CD4-positive, alpha-beta T cell (primary cell): ENCODE measurements at places on chromosomes 6 and 20. TPM values are rescaled to one million over a fixed set of nuclear protein-coding genes. Genes with fewer than 3 reads are reported as not detected.

Gene CPNE5
- 0.19 TPM for total RNA-seq

GRCh38 chr6:133070410-133071043 is 170.6 kb upstream of the EYA4 start:
- H3K4me1 ChIP-seq, result no peaks in the 10 kb centered on the region
- DNase-seq, result no peak
- H3K4me3 ChIP-seq, result no peak overlapping the region
- H3K36me3 ChIP-seq, result no peaks in the 10 kb centered on the region

Gene MSH5
- 13.7 TPM for total RNA-seq

GRCh38 chr20:2227861-2228260 is 67.9 kb upstream of the TGM3 start:
- no peaks in the 10 kb centered on the region for H3K27me3 ChIP-seq
- H3K27ac ChIP-seq, result no peak overlapping the region
- no peak for DNase-seq
- H3K4me3 ChIP-seq, result no peak overlapping the region
- H3K4me1 ChIP-seq, result no peaks in the 10 kb centered on the region
- no peaks in the 10 kb centered on the region for H3K36me3 ChIP-seq

DNA sequence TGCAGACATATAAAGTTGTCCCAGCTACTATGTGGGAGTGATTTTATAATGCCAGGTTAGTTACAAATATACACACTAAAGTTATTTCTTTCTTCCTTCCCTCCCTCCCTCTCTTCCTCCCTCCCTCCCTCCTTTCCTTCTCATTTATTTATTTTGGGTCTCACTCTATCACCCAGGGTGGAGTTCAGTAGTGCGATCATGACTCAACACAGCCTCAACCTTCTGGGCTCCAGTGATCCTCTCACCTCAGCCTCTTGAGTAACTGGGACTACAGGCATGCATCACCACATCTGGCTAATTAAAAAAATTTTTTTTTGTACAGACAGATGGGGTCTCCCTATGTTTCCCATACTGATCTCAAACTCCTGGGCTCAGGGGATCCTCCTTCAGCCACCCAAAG is 59.2 kb downstream of the PHF20 start:
- H3K27ac ChIP-seq, result no peak overlapping the region
- H3K27me3 ChIP-seq, result no peaks in the 10 kb centered on the region
- DNase-seq, result no peak

DNA sequence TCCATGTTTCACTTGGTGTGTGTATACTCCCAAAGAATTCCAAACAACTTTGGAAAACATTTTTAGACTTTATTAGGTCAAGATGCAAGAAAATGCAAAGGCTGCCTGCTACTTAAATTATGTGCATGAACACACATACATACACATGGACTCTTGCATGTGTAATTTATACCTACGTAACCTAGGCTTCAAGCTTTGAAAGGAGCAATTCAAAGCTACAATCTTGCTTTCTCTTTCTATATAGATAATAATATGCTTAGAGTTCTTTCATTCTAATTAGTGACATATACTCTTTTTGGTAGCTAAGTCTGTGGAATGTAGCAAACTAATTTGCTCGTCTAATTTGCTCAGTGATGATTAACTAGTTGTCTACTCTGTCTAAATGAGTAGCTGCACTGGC is 146.5 kb downstream of the EPHA7 start:
- no peak for DNase-seq
- H3K27ac ChIP-seq, result no peak overlapping the region
- H3K27me3 ChIP-seq, result no peaks in the 10 kb centered on the region

Gene TMEM170B
- total RNA-seq, result 1.9 TPM

DNA sequence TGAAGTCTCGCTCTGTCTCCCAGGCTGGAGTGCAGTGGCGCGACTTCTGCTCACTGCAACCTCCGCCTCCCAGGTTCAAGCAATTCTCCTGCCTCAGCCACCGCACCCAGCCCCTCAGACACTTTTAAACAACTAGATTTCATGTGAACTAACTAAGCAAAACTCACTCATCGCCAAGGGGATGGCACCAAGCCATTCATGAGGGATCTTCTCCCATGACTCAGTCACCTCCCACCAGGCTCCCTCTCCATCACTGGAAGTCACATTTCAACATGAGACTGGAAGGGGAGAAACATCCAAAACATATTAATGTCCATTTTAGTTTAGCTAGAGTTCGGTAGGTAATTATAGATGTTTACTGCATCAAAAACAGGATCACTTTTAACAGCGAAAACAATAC is 95.9 kb upstream of the PRL start:
- H3K36me3 ChIP-seq, result no peaks in the 10 kb centered on the region
- H3K27ac ChIP-seq, result no peak overlapping the region
- no peak for DNase-seq
- no peaks in the 10 kb centered on the region for H3K27me3 ChIP-seq
- no peak overlapping the region for H3K4me3 ChIP-seq

GRCh38 chr6:99178168-99178567 is 171.3 kb downstream of the FAXC start:
- no peaks in the 10 kb centered on the region for H3K36me3 ChIP-seq
- H3K27ac ChIP-seq, result no peak overlapping the region
- no peaks in the 10 kb centered on the region for H3K4me1 ChIP-seq
- H3K27me3 ChIP-seq, result no peaks in the 10 kb centered on the region
- no peak for DNase-seq
- no peak overlapping the region for H3K4me3 ChIP-seq

GRCh38 chr20:47276851-47277534 is 79.5 kb downstream of the ZMYND8 start:
- no peaks in the 10 kb centered on the region for H3K4me1 ChIP-seq
- H3K27ac ChIP-seq, result no peak overlapping the region
- H3K27me3 ChIP-seq, result no peaks in the 10 kb centered on the region
- DNase-seq, result no peak

DNA sequence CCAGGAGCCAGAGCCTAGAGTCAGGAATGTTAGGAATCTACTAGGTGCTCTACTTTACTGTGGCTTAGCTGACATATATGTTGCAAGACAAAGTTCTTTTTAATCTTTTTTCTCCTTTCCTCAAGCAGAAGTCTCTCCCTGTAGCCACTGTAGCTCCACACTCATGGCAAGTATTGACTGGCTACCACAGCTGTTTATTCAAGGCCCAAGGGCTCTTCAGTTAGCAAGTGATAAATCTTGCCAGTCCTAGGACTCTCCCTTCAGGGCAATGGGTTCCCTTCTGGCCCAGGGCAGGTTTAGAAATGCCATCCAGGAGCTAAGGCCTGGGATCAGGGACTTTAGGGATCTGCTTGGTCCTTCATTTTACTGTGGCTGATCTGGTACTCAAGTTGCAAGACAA is 82.0 kb upstream of the TNFRSF21 start:
- H3K36me3 ChIP-seq, result no peaks in the 10 kb centered on the region
- DNase-seq, result no peak
- no peak overlapping the region for H3K4me3 ChIP-seq
- no peak overlapping the region for H3K27ac ChIP-seq
- H3K27me3 ChIP-seq, result no peaks in the 10 kb centered on the region

DNA sequence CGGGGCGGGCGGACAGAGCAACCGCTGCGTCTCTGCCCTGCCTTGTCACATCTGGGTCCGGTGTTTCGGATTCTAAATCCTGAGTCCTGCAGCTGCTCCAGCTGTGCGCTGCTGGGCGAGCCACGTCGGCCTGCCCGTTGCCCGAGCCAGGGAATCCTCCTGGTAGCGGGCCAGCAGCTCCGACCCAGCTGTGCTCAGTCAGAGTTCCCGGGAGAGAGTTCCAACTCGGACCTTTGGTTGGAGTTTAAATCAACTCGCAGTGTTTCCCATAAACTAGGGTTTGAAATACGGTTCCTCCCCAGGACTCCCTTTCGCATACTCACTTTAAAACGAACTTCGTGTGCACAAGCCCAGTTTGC is 315 bp upstream of the PDE10A start:
- no peak for DNase-seq
- no peaks in the 10 kb centered on the region for H3K4me1 ChIP-seq
- no peaks in the 10 kb centered on the region for H3K36me3 ChIP-seq
- no peak overlapping the region for H3K4me3 ChIP-seq
- no peak overlapping the region for H3K27ac ChIP-seq

DNA sequence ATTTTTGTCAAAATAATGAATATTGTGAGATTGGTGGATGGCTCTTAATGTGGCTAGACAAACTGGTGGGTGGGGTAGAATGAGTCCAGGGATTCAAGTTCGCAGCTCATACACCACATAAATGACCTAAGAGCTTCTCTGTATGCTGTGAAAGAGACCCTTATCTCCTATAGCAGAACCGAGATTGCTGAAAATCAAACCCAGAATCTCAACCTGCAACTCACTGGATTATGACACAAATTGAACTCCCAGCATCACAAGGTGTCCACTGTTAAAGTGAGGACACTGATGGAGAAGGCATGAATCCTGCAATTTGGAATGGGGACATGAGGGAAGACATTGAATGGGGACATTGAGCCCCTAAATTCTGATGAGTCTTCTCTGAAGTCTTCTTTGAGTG is 51.3 kb upstream of the CNKSR3 start:
- DNase-seq, result no peak
- H3K27me3 ChIP-seq, result no peaks in the 10 kb centered on the region
- H3K36me3 ChIP-seq, result no peaks in the 10 kb centered on the region
- H3K4me1 ChIP-seq, result no peaks in the 10 kb centered on the region
- H3K27ac ChIP-seq, result no peak overlapping the region

Gene ALDH8A1
- 1.4 TPM for total RNA-seq

DNA sequence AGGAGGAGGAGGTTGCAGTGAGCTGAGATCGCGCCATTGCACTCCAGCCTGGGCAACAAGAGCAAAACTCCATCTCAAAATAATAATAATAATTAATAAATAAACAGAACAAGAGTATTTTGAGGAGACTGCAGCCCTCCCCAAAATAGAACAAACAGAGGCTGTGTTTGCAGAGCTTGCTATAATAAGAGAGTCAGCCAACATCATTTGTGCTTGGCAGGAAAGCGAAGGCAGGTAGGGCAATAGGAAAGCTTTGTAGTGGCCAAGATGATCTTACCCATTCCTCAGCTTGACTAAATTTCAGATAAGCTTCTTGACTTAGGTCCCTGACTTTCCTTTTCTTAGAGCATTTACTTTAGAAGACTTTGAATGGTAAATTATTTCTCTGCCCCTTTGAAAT is 6.7 kb downstream of the C6orf141 start:
- DNase-seq, result no peak
- no peaks in the 10 kb centered on the region for H3K36me3 ChIP-seq
- no peaks in the 10 kb centered on the region for H3K4me1 ChIP-seq
- peaks cover 2% of the 10 kb centered on the region for H3K27me3 ChIP-seq
- no peak overlapping the region for H3K4me3 ChIP-seq

GRCh38 chr6:69622230-69622629 is 174.6 kb downstream of the LMBRD1 start:
- H3K4me1 ChIP-seq, result no peaks in the 10 kb centered on the region
- H3K27me3 ChIP-seq, result no peaks in the 10 kb centered on the region
- no peak overlapping the region for H3K4me3 ChIP-seq
- H3K36me3 ChIP-seq, result no peaks in the 10 kb centered on the region

Gene EFHC1
- total RNA-seq, result 4.8 TPM

GRCh38 chr6:134519465-134519864 is 201.6 kb upstream of the SGK1 start:
- H3K4me3 ChIP-seq, result no peak overlapping the region
- H3K27me3 ChIP-seq, result no peaks in the 10 kb centered on the region
- H3K27ac ChIP-seq, result no peak overlapping the region
- peaks cover 13% of the 10 kb centered on the region for H3K4me1 ChIP-seq

DNA sequence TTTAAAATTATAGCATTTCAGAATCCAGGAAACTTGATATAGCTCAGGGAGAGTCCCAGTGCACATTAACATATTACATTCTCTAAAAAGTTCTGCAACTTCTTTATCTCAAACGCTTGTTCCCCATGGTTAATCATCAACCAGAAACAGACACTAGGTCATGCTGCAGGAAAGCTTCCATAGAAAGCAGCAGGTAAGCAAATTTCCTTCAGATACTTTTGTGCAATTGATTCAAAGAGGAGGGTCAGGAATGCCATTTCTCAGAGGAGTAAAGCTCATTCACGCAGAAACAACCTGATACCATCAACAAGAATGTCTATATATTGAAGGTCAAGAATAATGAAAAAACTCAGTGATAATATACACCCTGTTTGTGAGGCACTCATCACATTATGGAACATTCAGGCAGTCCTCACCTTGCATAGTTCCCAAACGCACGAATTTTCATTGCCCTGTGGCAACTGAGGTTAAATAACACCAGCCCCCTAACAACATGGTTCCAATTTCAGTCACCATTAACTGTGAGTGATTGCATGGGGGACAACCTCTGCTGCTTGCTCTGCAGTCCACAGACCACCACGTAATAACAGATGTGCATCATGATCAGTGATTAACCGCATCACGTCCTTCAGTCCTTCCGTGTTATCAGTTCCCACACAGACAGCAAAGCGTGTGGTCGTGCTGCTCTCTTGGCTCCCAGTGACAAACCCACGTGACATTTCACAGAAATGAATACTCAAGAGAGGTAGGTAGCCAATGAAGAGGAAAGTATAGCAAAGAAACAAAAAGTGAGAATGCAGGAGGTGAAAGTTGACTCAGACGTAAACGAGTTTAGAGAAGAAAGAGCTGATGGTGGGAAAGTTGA is 95.7 kb downstream of the LY86 start:
- no peak overlapping the region for H3K4me3 ChIP-seq
- DNase-seq, result no peak
- no peak overlapping the region for H3K27ac ChIP-seq

DNA sequence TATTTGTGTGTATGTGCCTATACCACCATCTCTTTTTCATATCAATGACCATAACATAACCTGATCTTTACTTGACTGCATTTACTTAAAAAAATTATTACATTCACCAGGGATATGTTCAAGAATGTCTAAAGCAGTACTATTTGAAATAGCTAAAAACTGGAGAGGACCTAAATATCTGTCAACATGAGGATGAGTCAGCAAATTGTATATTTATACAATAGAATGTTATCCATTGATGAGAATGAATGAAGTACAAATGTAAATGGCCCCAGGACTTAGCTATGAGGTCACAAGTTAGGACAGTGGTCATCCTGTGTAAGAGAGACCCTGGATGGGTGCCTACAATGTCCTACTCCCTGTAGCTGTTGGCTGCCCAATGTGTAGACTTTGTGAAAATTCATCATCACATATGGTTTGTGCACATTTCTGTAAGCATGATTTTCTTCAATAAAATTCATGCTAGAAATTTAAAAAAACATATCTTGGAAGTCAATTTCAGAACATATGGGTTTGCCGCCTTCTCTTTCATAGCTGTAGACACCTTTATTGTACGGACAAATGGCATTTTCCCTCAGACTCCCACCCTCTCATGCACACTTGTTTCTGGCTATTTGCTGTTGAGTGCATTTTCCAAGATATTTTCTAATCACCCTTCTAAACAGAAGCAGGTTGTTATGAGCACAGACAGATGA is 202.4 kb downstream of the CDH26 start:
- H3K36me3 ChIP-seq, result no peaks in the 10 kb centered on the region
- peaks cover 3% of the 10 kb centered on the region for H3K27me3 ChIP-seq
- no peak for DNase-seq
- no peaks in the 10 kb centered on the region for H3K4me1 ChIP-seq
- no peak overlapping the region for H3K27ac ChIP-seq

Gene TP53INP2
- total RNA-seq, result 65.8 TPM

Gene TNFRSF6B
- 2.5 TPM for total RNA-seq

Gene LIME1
- total RNA-seq, result 149 TPM

- H3K4me1 ChIP-seq, result no peaks in the 10 kb centered on the region
- H3K27ac ChIP-seq, result no peak overlapping the region
- H3K36me3 ChIP-seq, result no peaks in the 10 kb centered on the region
- H3K27me3 ChIP-seq, result no peaks in the 10 kb centered on the region
These were observed 503.7 kb downstream of the KIF16B start for GRCh38 chr20:16069389-16070010.

Gene TRMT6
- total RNA-seq, result 8.1 TPM

Gene ZSCAN23
- 0.19 TPM for total RNA-seq

GRCh38 chr6:12169377-12169776 is 120.8 kb upstream of the EDN1 start:
- H3K4me1 ChIP-seq, result peaks cover 4% of the 10 kb centered on the region
- H3K4me3 ChIP-seq, result no peak overlapping the region
- DNase-seq, result no peak
- H3K27ac ChIP-seq, result no peak overlapping the region
- H3K36me3 ChIP-seq, result peaks cover 3% of the 10 kb centered on the region
- H3K27me3 ChIP-seq, result no peaks in the 10 kb centered on the region

Gene NRSN1
- total RNA-seq, result not detected
